Activated CD4-positive, CD25-positive, alpha-beta regulatory T cell (primary cell): ENCODE measurements at places on chromosomes 3 and 15.

DNA sequence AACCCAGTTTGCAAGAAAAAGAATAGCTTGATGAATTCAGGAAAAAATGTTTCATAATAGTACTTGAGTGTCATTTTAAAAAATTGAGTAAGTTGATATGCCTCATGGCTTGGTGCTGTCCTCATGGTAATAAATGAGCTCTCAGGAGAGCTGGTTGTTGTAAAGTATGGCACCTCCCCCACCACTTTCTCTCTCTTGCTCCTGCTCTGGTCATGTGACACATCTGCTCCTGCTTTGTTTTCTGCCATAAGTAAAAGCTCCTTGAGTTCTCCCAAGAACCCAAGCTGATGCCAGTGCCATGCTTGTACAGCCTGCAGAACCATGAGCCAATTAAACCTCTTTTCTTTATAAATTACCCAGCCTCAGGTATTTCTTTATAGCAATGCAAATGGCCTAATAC, 108.8 kb upstream of the CRBN start:
- DNase-seq: no peak

GRCh38 chr3:11356269-11356668, 84.1 kb downstream of the ATG7 start:
- no peak for DNase-seq

GRCh38 chr3:186451371-186451770, 89.3 kb upstream of the DGKG start:
- no peak for DNase-seq

GRCh38 chr3:157317895-157318294, 118.8 kb upstream of the PTX3 start:
- no peak for DNase-seq

- no peak for DNase-seq
Observed at GRCh38 chr3:81716870-81717509, 44.5 kb downstream of the GBE1 start.

DNA sequence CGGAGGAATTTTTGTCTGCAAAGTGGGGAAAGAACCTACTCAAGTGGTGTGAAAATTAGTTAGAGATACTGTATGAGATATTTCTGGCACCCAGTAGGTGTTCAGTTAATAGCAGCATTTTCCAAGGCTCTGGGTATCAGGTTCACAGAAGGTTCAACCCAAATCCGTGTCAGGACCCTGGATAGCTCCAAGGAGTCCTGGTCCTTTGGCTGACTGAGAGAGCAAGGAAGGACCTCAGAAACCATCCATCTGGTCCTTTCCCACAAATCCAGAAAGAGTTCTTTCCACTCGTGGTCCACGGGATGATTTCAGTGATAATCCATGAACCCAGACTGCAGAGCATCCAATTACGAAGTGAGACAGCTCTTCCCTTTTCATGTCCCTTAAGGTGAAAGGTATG, 51.4 kb downstream of the SLC6A11 start:
- no peak for DNase-seq

DNA sequence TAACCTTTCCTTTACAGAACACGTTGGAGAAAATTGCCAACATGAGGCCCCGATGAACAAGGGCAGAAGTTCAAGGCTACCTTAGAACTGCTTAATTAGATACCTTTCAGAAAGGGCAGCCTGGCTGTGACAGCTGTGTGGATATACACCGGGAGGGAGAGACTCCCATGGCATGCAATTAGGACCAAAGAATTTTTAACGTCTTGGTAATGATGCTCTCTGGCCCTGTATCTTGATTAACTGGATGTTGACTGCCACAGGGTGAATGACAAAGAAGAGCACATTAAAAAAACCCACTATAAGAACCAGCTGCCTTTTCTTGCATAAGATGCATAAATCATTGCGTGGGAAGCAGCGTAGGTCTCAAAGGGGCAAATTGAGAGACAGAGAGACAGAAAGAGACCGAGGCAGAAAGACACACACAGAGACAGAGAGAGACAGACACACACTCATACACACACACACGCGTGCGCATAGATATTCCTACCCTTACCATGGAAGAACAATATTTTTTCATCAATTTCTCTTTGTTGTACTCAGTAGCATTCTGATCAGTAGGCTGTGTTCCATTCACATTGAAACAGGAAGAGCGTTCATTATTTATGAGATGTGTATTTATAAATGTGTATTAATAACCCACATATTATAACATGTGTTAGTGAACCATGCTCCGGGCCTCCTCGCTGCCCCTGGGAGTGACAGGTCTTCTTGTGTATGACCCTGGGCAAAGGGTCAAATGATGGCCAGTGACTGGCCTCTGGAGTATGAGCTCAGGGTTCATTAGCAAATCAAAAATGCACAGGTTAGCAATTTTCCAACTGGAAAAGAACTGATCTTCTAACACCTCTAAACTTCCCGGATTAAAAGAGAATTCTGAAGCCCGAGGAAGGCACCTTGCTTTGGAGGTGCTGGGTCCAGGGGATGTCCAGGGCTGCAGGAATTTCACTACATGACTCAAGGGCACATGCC, 118.8 kb downstream of the NSMCE3 start:
- DNase-seq: no peak

DNA sequence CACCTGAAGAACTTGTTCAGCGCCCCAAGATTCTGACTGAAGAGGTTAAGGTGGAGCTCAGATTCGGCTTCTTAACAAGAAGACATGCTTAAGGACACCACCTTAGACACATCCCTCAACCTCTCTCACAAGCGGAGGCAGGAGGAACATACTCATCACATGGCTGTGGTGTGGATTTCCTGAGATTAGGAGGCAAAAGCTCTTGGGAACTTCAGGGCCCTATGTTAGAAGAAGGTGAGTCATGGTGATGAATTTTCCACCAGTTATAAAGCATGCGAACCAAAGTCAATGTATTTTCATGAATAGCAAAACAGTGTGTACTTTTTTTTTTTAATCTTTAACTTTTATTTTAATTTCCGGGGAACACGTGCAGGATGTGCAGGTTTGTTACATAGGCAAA, 212.2 kb upstream of the SUCLG2 start:
- no peak for DNase-seq

- no peak for DNase-seq
Observed at GRCh38 chr3:179181021-179181472, 32.9 kb downstream of the PIK3CA start.

GRCh38 chr3:56987238-56987895, 73.1 kb upstream of the SPATA12 start:
- no peak for DNase-seq

- DNase-seq: no peak
Observed at GRCh38 chr3:142105991-142106390, 43.4 kb downstream of the TFDP2 start.

- no peak for DNase-seq
Observed at GRCh38 chr3:177822681-177823096, 625.4 kb upstream of the TBL1XR1 start.

DNA sequence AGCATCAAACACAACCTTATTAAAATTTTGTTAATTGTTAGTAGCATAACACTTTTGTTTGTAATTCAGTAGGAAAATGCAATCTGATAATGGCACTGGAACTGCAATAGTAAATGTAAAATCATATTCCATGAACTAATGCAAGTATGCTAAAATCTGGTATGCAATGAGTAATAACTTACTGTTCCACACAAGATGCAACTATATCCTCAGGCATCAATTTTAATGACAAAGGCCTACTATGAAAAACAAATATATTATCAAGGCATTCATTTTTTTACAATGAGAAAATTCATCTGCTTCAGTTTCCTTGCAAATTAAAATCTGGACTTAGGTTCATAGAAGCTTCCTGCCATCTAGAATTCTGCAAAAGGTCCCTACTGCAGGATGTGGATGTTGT, 1.4 kb upstream of the NSMCE3 start:
- DNase-seq: no peak

- DNase-seq: no peak
Observed at GRCh38 chr15:73866881-73867410, 6.4 kb upstream of the TBC1D21 start.
